Spinal cord (tissue), 10 donors: ENCODE measurements at places on chromosomes 3 and 15. TPM values are rescaled to one million over a fixed set of nuclear protein-coding genes. Genes with fewer than 3 reads are reported as not detected.

GRCh38 chr15:68031404-68031803 is 22.7 kb upstream of the PIAS1 start:
- no peak for DNase-seq

GRCh38 chr3:122513386-122514122 is 1.2 kb downstream of the KPNA1 start:
- peak; percentile 1 for DNase-seq

PIGZ gene
- total RNA-seq = 4.6 TPM

DNA sequence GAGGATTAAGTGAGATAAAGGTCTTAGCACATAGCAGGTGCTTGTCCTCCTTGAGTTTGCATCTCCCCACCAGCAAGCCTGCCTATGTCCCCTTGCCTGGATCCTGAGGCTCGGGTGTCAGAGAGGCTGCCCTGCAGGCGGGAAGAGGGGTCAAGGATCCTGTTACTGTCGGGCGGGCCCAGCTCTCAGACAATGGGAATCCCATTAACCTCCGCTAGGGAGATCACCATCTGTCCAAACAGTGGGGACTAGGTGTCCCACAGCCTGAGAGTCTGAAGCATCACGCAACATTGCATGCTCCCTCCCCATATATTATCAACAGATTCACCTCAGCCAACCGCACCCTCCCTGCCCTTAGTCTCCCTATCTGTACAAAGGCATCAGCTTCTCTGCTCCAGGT is 151.4 kb downstream of the FBLN2 start:
- DNase-seq = no peak

DNA sequence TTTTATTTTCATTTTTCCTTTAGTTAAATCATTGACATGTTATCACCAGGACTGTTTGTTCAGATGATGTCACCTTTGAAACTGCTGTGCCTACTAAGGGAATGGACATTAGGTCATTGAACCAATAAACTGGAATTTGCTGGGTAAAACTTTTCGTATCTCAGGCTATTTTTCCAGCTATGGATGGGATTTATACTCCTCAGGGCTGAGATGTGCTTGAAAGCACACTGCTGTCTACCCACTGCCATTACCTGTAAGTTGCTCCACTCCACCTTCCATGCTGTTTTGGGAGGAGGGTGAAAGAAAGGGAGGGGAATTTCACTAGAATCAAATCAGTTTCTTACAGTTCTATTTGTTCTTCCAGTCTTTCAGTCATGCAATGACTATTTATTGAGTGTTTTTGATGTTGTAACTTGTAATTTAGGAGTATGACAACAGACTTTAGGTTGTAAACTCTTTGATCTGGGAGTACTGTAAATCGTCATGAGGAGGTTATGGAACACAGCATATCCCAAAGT is 11.3 kb downstream of the EHD4 start:
- DNase-seq = no peak

- no peak for DNase-seq
These were observed 559 bp upstream of the LRRN1 start for GRCh38 chr3:3798631-3799113.

LYSMD2 gene
- total RNA-seq = 10.7 TPM

GNB4 gene
- total RNA-seq = 65.9 TPM

BNC1 gene
- total RNA-seq = 0.69 TPM

DNA sequence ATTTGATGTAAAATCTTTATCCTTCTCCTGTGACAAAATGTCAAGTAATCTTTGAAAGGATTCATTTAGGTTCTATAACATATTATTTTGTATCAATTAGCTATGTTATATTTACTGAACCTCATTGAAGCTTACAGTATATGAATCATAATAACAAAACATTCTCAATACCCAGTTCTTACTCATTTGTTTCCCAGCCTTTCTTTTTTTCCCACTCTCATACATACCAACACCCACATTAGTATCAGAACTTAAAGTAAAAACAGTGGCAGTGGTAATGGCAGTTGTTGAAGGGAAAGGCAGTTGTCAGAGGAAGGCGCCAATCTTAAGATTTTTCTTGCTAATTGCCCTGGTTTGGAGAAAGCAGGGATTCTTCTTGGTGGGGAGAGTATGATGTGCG is 33.2 kb upstream of the TRPC1 start:
- DNase-seq = no peak

GRCh38 chr15:40054855-40055575 is 16.0 kb upstream of the SRP14 start:
- no peak for DNase-seq

GRCh38 chr3:94024385-94024784 is 4.0 kb downstream of the STX19 start:
- no peak for DNase-seq

TTC21A gene
- total RNA-seq = 13.4 TPM

C3orf20 gene
- 0.20 TPM for total RNA-seq

- DNase-seq = no peak
These were observed 9.8 kb upstream of the SLC6A1 start for GRCh38 chr3:10982782-10983181.

IL17RD gene
- 20.0 TPM for total RNA-seq

- DNase-seq = no peak
These were observed 43.7 kb upstream of the PGPEP1L start for GRCh38 chr15:99051308-99051707.

DNA sequence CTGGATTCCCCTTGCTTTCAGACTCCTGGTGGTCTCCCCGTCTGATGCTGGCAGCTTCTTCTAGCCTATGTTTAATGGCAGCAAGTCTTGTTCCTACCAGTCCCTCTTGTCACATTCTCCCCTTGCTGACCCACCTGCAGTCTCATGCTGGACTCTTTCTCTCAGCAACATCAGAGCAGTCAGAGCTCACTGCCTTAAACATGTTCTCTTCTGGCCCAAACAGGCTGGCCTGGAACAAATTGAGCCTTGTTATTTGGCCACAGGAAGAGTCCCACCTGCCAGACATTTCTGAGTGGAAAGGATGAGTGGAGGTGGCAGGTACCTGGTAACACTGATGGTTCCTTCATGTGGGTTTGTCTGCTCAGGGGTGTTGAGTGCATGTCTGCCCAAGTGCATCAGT is 59.2 kb upstream of the APEH start:
- DNase-seq = no peak

DNA sequence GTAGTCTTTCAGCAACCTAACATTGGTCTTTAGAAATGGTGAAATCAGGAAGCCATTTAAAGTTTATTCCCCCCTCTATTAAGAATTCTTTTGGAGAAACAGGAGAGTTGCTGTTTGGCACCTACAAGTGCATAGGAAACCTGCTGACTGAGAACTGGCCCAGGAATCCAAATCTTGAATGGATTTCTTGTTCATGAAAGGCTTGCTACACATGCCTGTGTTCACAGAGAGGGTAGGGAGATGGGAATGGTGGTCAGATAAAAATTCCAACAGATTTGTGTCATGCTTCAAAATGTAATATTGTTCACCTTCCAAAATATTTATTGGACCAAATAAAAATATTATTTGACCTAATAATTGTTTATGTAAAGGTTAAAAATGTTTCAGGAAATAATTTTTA is 24.2 kb upstream of the ZPLD1 start:
- DNase-seq = no peak

GRCh38 chr3:66362541-66362941 is 138.3 kb downstream of the LRIG1 start:
- DNase-seq = no peak

IMPG2 gene
- total RNA-seq = 1.5 TPM

TMEM212 gene
- total RNA-seq = 0.40 TPM

DNA sequence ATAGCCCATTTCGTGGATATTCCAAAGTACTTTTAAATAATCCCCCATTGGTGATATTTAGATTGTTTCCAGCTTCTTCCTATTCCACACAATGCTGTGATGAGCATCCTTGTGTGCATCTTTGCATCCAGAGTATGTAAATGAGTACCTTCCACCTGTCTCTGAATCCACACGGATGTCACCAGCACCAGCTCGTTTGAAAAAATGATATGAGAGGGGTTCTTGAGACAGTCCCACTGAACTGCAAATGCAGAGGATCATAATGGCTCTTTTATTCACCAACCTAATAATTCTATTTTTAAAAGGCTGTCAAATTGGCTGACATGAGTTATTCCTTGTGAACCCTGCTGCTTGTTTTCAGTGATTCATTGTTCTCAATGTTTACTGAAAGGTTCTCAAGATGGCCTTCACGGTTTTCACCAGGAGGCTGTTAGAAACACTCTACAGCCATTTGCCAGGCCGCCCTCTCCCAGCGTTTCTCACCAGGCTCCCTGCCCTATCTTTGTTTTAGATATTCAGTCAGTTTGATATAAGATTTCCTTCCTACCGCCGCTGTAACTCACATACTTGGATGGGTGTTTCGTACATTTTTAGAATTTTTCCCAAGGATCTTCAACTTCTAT is 96.7 kb upstream of the PTPRG start:
- DNase-seq = no peak

GRCh38 chr3:62525281-62525680 is 151.9 kb upstream of the FEZF2 start:
- no peak for DNase-seq

CLDN16 gene
- total RNA-seq = 0.39 TPM

CACNA2D2 gene
- total RNA-seq = 11.6 TPM

DNA sequence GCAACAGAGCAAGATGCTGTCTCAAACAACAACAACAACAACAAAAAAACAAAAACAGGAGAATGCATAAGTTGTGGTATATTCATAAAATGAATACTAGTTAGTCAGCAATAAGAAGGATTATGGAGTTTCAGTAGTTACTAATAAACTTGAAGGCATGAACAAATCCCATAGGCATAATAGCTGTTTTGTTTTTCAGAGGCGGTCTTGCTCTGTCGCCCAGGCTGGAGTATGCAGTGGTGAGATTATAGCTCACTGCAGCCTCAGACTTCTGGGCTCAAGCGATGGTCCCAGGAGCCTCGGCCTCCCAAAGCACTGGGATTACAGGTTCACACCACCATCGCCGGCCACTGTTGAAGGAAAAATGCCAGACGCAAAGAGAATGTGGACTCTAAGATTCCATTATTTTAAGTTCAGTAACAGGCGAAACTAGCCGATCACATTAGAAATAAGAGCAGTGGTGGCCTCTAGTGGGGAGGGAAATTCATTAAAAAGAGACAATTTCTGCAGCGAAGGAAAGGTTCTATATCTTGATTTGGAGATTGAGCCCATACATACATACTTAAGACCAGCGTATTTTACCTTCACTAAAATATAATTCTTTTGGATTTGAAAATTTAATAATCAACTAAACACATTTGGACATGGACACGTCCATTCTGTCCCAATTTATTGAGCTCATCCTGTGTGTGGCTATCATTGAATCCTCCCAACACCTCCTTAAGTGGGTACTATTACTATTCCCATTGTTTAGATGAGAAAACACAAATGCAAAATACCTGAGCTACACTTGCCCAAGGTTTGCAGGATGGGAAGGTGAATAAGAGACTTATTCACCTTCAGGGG is 27.4 kb upstream of the HDAC11 start:
- DNase-seq = peak; percentile 84

- DNase-seq = no peak
These were observed 28.9 kb downstream of the UBE2E2 start for GRCh38 chr3:23232016-23232415.

SOX2 gene
- total RNA-seq = 82.5 TPM

CLDN18 gene
- 0.20 TPM for total RNA-seq

DNA sequence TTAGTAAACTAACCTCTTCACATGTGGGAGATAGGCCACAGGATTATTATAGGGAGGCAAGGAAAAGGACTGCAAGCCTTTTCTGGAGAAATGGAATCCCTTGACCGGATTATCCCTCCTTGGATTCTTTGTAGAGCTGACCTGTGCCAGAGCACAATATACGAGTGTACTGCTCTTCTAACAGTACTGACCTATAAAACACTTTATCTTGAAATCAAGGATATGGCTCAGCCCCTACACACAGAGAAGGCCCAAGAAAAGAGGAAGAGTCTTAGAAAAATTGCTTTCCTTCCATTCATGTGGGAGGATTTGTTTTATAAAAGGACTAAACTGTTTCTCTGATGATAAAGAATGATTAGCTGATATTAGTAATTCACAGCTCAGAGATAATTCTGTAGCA is 42.2 kb downstream of the DMXL2 start:
- no peak for DNase-seq

DNA sequence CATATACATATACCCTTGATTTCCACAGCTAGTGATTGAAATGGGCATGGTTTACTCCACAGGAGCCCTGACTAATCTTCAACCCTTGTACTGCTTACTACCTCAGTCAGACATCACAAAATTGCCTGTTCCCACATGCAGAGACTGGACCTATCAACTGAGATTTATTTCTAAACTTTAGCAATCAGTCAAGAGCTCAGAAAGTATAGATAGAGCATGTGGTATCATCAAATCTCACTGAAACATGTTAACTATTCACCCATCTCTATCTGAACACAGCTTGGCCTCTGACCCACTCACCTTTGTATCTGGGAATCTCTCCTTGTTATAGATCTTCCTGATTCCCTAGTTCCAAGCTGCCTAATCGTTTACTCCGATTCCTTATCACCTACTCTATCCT is 14.6 kb downstream of the ADAM10 start:
- no peak for DNase-seq

- no peak for DNase-seq
These were observed 20.2 kb upstream of the ERICH6 start for GRCh38 chr3:150723946-150724345.

DNA sequence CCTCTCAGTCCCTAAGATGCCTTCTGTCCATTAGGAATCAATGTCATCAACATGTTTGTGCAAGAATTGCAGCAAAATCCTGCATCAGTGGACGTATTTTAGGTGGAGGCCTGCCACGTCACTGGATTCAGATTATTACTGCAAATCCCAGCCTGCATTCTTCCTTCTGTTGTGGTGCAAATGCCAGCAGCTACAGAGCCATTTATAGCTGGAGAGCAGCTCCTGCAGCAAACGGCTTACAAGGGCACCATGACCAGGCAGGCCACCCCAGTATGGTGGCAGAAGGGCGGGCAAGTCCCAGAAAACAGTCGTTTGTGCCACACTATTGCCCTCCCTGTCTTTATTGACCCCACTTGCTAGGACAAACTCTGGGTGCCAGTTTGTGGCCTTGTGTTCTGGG is 74.7 kb downstream of the SNRK start:
- no peak for DNase-seq

GRCh38 chr3:56076746-56077145 is 391.5 kb downstream of the ERC2 start:
- DNase-seq = no peak

RBMS3 gene
- 80.7 TPM for total RNA-seq

GRCh38 chr3:26682406-26682805 is 59.8 kb downstream of the LRRC3B start:
- no peak for DNase-seq
